H9 (cell line): ENCODE measurements at places on chromosomes 1 and 21. TPM values are rescaled to one million over a fixed set of nuclear protein-coding genes. Genes with fewer than 3 reads are reported as not detected.

Gene CHAF1B
- 19.3 and 21.7 TPM in 2 replicates for total RNA-seq

Gene IVL
- total RNA-seq: not detected in 2 replicates

Gene CDK11B
- total RNA-seq: 30.1 and 33.3 TPM in 2 replicates

Gene CACYBP
- 202 and 208 TPM in 2 replicates for total RNA-seq

Gene GJA4
- total RNA-seq: 1.4 and 2.1 TPM in 2 replicates

Gene LPAR3
- total RNA-seq: 2.5 and 3.0 TPM in 2 replicates

Gene SLFNL1
- total RNA-seq: 0.11 TPM in 1 of 2 replicates, not detected in the other

Gene MYOC
- not detected in 2 replicates for total RNA-seq

Gene KLHDC7A
- total RNA-seq: 11.4 and 11.6 TPM in 2 replicates

Gene RIMS3
- 13.7 and 14.2 TPM in 2 replicates for total RNA-seq

Gene CLIC6
- 0.90 and 1.3 TPM in 2 replicates for total RNA-seq

Gene SEMA6C
- total RNA-seq: 11.5 and 12.3 TPM in 2 replicates

Gene OR2M4
- total RNA-seq: not detected in 2 replicates

Gene MPZ
- 2.7 and 3.6 TPM in 2 replicates for total RNA-seq

Gene DDR2
- 0.48 and 0.52 TPM in 2 replicates for total RNA-seq

Gene S100A7
- not detected in 2 replicates for total RNA-seq

Gene DMRTA2
- total RNA-seq: 0.07 and 0.11 TPM in 2 replicates

- DNase-seq: peak; percentile 56
Measured at GRCh38 chr21:44455524-44456213, 359 bp downstream of the LRRC3 start.

- DNase-seq: no peak
Measured at GRCh38 chr1:167799747-167800146, 78.0 kb downstream of the MPZL1 start.

DNA sequence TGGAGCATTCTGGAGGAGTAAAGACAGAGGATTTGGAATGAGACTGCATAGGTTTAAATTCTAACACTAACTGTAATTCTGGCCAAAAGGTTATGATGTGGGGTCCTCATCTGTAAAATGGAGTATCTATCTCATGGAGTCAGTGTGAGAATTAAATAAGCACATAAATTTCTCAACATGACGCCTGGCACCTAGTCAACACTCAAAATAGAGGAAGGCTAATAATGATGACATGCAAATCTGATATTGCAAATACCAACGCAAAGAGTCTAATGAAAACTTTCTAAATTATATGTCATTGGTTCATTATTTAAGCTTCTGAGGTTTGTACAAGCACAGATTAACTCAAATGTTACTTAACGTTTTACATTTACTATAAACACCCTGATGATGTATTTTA lies 29.6 kb downstream of the APP start:
- no peak for DNase-seq

DNA sequence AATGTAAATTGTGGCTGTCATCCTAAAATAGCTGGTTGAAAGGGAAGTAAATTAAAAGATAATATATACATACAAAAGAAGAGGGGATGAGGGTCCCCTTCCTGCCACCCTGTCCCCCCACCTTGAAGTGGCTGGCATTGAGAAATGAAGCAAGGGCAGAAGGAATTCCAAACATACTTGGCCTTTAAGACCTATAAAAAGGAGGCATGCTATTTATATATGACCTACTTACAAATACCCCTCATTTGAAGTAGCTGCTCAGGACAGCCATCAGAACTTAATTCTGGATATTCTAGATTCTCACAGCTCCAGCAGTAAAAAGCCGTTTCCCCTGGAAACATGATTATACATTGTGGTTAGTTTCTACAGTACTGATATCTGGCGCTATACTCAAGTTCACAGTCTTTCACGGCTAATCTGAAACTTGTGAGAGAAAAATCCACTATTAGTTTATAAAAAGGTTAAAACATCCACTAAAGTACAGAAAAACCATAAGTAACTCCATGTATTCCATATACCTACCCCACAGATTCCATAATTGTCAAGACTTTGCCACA lies 9.6 kb upstream of the MAP10 start:
- DNase-seq: no peak

- no peak for DNase-seq
Measured at GRCh38 chr1:4894566-4894965, 240.2 kb downstream of the AJAP1 start.

- DNase-seq: no peak
Measured at GRCh38 chr1:168709405-168710363, 19.3 kb downstream of the DPT start.

- DNase-seq: peak; percentile 62
Measured at GRCh38 chr21:15065392-15066122, 757 bp upstream of the NRIP1 start.

GRCh38 chr1:116371752-116372151 lies 1.3 kb upstream of the ATP1A1 start:
- DNase-seq: no peak

DNA sequence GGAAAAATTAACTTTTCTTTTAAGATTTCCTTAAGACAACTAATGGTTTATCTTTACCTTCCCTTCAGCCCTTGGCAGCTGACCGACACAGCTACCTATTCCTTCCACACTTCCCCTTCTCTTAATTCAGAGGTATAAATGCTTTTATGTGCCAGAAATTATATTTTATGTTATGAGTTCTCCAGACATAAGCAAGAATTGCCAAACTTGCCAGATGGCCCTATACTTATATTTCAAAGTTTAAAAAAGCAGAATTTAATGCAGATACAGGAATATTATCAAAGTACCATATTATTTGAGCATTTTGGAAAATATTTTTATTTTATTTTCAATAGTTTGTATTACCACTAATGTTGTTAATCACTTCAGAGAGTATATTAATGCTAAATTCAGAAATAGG lies 445.0 kb downstream of the PTBP2 start:
- DNase-seq: no peak

DNA sequence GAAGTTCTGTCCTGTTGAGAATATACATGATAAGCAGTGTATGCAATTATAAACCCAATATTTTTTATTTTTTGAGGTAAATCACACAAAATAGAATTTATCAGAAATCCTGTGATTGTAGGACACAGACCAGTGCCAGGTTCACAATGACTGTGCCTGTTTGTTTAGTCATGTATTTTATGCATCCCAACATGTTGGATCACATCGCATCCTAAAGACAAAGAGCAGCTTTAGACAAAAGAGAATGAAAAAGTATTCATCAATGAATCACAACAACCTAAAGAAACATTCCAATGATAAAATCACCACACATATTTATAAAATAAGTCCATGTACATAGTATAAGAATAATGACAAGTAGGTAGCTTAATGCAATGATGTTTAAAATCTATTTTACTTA lies 53.2 kb upstream of the LRRC8D start:
- no peak for DNase-seq

- DNase-seq: no peak
Measured at GRCh38 chr21:40047993-40048730, 180.9 kb downstream of the PCP4 start.

DNA sequence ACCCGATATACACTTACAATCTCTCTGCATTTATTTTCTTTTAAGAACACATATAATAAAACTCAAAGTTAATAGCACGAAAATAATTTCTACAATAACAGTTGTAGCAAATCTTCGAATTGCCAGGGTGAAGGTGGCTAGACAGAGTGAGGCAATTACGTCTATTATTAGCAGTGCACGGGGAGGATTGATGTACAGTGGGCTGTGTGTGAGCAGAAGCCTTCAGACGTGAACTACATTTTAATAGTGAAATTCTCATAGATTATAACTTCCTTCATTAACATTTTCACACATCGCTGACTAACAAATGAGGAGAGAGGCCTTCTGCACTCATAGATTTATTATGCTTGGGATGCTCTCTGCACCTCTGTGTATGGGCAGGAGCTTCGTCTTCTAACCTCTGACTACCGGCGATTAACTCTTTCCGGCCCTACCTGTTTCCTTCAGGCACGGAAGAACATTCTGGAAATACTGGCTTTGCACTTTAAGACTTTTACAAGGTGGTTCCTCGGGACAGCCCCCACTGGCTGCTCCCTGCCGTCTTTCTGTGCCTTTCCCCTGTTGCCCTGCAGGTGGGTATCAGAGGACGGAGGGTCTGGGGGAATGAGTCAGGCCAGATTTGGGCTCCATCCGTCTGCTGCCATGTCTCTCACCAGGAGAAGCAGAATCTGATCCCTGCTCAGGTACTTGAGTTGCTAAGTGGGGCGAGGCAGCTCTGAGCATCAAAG lies 200.5 kb downstream of the CAMTA1 start:
- DNase-seq: no peak

DNA sequence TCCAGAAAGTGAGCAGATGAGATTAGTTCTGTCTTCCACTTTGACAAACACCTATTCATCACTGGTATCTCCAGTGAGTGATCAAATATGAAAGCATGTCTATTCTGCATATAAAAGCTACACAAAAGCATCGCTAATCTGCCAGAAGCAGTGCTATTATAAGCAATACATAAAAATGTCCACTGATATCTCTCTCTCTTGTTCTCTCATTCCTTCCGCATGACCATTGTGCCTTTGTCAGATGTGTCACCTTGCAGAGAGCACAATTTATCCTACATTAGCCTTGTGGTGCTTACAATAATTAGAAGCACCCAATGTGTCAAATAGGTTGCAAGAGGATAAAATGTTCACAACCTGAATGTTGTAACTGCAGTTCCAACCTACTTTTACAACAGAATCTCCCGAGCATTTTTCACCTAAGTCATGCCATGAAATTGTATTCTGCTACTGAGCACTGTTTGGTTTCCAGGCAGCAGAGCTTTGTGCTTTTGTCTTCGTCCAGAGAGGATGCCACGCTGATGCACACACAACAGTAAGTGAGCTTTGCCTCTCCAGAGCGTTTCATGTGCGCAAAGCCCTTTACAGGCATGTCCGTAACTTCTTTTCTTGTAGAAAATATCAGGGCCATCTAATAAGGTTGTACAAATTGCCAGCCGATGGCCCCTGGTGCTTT lies 198.7 kb upstream of the PLD5 start:
- no peak for DNase-seq

- DNase-seq: peak; percentile 22
Measured at GRCh38 chr1:234926559-234927311, 201.9 kb downstream of the TOMM20 start.

DNA sequence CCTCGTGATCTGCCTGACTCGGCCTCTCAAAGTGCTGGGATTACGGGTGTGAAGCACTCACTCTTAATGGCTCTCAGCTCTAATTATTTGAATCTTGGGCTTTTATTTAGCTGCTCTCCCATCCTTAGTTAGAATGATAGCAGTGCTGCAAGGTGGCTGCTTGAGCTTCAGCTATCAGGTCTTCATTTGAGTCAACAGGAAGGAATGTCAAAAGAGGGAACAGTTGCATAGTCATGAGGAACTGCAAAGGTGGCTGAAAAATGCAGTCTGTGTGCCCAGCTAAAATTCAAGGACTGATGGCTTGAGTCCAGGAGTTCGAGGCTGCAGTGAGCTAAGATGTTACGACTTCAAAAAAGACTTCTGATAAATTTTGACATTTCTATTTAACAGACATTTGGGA lies 55.6 kb downstream of the UCK2 start:
- DNase-seq: no peak

- DNase-seq: no peak
Measured at GRCh38 chr1:59057211-59057694, 239.6 kb upstream of the FGGY start.

- peak; percentile 72 for DNase-seq
Measured at GRCh38 chr1:93980320-93981273, 71.4 kb upstream of the GCLM start.

DNA sequence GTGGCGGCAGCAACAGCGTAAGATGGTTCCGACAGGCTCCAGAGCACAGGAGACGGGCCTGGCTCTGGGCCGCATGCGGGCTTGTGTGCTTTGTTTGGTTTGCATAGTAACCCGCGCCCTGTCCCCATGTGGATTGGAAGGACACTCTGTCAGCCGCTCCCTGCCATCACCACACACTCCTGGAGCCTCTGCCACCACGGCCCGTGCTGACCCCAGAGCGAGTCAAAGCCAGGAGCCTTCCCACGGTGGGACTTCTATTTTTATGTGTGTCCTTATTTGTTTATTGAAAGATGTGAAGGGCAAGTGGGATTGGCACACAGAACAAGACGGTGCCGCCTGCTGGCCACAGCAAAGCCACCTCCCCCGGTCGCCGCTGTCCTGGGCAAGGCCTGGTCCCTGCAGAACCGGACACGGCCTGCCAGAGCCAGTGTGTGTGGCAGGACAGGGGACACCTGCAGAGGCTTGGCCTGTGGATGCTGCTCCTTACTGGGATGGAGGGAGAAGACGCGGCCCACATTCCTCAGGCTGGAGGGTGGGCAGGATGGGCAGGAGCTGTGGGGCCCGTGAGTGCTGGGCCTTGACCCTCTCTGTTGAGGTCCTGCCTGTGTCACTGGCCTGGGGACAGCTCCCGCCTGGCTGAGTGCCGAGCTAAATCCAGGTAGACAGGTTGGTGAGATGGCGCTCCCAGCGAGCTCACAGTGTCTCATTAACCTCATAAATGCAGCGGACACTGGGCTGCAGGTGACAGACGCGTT lies 64.4 kb downstream of the AGPAT3 start:
- DNase-seq: no peak

DNA sequence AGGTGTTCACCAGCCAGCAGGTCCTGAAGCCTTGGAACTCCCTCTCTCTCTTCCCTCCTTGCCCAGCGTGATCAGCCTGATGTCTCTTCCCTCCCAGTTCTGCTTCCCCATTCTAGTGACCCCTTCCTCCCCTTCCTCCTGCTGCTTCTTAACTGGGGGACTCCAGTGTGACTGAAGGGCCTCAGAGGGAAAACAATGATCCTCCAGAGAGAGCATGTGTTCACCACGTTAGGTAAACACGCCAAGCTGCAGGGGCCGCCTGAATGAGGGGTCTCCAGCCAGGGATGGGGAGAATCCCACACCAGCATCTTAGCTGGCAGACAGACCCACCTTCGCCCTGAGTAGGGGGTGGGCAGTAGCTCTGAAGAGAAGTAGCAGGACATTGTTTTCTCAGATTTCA lies 124.8 kb downstream of the TMEM53 start:
- DNase-seq: no peak

DNA sequence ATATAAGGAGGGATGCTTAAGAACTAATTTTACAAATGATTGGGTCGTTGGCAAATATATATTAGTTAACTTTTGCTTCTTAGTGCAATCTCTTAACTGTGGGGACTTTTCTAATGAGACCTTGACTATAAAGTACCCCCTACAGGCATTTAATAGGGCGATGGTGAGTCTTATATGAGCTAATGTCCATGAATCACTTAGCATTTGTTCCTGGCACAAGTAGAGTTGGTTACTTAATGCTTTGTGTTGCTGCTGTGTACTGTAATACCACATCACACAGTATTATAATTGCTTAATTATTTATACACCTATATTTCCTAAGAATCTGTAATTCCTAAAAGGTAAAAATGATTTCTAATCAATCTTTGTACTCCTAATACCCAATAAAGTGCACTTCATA lies 25.3 kb upstream of the TMCO1 start:
- DNase-seq: no peak

DNA sequence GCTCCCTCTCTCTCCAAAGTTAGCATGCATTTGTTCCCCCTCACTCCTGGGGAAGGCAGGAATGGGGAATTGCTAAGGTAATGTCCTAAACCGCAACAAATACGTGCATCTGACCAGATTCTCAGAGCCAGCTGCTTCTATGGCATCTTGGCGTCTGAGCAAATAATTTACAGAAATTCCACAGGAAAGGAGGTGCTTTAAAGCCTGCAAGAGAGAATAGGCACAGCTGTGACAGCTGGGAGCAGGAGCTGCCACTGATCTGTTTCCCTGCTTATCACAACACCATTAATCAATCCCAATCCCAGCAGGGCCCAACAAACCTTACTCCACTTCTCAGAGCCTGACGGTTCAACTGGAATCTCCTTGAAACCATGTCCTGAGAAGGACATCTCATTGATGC lies 83.5 kb upstream of the ZNF281 start:
- DNase-seq: no peak

- DNase-seq: no peak
Measured at GRCh38 chr1:94768036-94768435, 52.1 kb upstream of the SLC44A3 start.
